ENCODE measurements at places on chromosomes 6 and 20.
A peak's percentile ranks its signal among the peaks of the same experiment; 100 is the strongest.

DNA sequence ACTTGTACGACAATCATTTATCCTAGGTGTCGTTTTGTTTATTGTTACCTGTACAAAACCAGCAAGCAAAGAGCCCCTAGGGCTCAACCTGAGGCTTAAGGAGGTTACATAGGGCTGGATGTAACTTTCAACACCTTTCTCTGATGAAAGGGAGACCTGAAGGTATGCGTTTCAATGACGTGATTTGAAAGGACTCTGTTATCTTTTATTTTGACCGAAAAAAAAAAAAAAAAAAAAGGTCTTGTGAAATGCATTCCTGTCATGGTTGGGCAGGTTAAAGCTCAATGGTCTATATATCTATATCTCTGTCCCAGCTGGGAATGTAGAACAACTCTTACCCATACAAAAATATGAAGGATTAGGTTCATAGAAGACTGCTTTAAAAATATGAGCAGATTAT lies 78.7 kb upstream of the SASH1 start:
- DNase-seq = no peak

DNA sequence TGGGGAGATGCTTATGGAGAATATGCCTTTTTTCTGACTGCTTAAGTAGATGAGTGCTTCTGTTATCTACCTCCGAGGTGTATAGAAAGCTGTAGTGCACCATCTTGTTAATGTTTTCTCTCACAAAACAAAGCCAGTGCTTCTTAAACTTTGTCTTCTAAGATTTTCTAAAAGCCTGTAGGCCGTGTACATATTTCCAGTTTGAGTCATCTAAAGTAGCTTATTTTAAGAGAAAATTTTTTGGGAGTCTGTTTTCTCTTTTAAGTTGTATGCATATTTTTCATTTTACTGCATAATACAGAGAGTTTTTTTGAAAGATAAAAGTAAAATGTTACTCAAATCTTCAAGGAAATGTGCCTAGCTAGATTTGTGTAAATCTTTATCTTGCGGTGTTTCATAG lies 151.7 kb downstream of the GRIK2 start:
- DNase-seq = peak; percentile 42

DNA sequence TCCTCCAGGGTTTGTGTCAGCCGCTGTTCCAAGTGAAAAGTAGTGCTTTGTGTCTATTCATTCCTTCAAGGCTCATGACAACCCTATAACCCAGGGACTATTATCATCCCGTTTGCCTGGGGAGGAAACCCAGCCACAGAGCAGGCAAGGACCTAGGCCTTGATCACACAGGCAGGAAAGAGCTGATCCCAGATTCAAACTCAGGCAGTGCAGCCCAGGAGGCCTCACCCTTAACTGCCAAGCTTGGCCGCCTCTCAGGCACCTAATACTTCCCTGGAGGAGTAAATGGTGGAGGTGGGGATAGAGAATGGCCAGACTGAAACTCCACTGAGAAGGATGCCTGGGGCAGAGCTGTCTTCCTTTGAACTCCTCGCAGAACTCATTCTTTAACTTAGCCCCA lies 215.1 kb upstream of the QKI start:
- DNase-seq = no peak

DNA sequence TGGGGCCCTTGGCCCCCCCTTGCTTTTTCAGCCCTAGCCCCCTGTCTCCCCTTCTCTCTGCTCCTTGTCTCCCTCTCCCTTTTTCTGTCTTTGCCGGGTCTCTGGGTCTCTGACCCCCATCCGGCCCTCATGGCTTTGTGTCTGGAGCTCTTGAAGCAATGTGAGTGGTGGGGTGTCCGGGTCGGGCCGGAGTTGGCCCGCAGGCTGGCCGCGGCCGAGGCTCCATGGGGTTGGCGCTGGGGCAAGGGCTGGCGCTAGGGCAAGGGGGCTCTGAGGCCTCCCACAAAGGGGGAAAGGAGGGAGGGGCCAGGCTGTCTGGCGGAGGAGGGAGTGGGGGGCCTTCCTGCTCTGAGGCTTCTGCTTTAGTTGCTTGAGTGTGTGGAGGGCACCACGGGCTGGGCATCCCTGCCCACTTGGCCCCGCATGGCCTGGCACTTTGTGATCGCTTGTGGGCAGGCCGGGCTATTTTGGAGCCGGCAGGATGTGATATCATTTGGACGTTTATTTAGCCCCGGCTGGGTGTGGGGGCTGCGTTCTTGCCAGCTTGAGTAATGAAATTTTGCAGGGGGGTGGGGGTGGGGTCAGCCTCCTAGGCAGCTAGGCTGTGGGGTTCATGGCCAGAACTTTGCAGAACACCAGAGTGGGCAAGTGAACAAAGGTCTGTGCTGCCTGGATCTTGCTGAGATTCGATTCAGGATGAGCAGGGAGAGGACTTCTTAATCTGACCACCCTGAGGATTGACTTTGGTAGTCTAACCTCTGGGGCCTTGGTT lies 78.7 kb upstream of the MYL9 start:
- peak; percentile 76 for DNase-seq

- DNase-seq = no peak
These were observed 111.8 kb downstream of the PERP start for GRCh38 chr6:137995371-137995770.

GRCh38 chr20:57223648-57224489 lies 42.6 kb downstream of the BMP7 start:
- peak; percentile 85 for DNase-seq

GRCh38 chr20:40821429-40821828 lies 132.4 kb upstream of the MAFB start:
- DNase-seq = no peak

DNA sequence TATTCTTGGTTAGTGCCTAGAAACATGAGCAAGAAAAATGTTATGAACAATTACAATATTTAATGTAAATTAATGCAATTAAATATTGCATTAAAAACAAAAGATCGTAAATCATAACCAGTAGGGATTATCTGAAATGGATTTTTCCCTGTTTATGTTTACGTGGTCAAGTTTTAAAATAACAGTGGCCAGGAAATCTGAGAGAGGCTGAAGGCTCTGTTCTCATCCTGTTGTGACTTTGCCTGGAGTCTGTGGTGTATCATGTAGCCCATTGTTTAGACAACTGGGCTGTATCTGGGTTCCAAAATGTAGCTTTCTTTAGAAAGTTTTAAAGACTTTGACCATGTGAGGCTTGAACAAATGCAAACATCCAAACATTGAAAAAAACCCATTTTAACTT lies 2.4 kb downstream of the MYO6 start:
- peak; percentile 28 for DNase-seq

GRCh38 chr6:52691718-52692117 lies 20.8 kb downstream of the TMEM14A start:
- peak; percentile 30 for DNase-seq

DNA sequence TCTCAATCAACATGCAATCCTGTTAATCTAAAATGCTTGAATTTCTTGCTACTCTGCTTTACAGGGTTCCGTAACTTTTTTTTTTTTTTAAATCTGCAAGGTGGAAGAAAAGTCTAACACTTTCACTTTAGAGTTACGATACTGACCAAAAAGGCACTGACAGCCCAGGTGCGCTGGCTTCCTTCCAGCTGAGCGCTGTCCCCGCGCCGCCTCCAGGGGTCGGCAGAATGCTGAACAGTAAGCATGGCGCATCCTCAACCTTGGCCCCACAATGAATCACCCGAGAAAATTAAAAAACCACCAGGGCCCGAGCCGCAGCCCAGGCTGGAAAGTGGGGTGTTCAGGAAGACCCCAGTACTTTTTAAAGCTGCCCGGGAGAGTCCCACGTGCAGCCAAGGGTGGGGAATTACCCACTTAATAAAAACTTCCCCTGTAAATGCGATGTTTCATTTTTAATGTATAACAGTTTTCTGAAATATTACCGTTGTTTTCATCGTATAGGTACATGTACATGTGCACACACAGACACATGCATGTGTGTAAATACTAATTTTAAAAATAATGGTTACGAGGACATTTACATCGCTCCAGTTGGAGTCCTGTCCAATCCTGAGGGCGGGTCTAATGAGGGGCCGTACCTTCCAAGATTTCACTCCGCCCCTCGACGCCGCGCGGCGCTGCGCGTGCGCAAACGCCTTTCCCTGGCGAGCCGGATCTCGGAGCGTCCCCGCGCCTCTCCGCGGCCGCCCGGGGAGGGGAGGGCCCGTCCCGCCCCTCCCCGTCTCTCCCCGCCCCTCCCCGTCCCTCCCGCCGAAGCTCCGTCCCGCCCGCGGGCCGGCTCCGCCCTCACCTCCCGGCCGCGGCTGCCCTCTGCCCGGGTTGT lies at the start of gene GINM1:
Gene GINM1, plus strand, starts transcription at position 849 of the 883 bp plus-strand sequence. CDS start 40 bp downstream, outside the sequence.
- peak; percentile 97 for DNase-seq

- DNase-seq = no peak
These were observed 699.9 kb downstream of the FRK start for GRCh38 chr6:115360602-115361325.

DNA sequence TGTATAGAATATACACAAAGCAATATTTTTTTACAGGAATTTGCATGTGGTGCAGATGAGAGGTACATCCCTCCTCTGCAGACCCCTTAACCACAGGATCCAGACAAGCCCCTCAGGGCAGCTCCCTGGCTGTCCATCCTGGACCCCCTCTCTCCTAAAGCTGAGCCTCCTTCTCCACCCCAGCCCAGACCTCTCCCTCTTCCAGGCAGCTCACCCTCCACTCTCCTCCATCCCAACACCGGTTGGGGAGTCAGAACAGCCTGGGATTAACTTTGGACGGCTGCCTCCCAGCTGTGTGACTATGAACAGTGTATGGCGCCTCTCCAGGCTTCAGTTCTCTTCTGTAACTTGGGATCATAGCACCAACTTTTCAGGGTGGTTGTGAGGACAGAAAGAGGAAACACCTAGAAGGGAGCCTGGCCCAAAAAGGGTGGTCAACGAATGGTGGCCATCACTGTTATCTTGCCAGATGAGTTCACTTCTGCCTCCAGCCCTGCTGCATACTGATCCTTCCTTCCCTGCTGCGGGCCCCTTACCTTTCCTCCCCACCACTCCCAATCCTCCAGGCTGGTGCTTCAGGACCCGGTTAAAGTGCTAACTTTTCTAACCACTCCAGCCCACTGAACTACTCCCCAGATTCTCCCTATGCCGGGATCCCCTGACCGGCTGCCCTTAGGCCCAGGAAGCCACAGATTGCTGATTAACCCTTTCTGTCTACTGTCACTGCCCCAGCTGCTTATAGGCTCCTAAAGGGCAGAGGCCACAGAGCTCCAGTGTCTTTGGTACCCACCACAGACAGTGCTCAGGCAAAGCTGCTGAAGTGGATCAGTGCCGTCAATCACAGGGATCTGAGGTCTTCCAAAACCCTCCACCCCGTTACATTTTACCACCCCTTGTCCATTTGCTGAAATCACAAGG lies 55.9 kb downstream of the GPR6 start:
- DNase-seq = no peak

- no peak for DNase-seq
These were observed 55.4 kb downstream of the HS3ST5 start for GRCh38 chr6:114287461-114287860.

GRCh38 chr6:125784365-125784764 lies 6.4 kb upstream of the NCOA7 start:
- DNase-seq = peak; percentile 10

Data from GM23248 (cell line).